ENCODE measurements at places on chromosomes 16 and 17.
A peak's percentile ranks its signal among the peaks of the same experiment; 100 is the strongest.

GRCh38 chr17:6539871-6540270, 16.5 kb downstream of the PITPNM3 start:
- DNase-seq = no peak

- DNase-seq = no peak
Observed at GRCh38 chr17:13582776-13583547, 18.8 kb downstream of the HS3ST3A1 start.

GRCh38 chr17:79837888-79838521, 1.2 kb downstream of the CBX4 start:
- DNase-seq = no peak

- no peak for DNase-seq
Observed at GRCh38 chr17:42120161-42120769, 902 bp downstream of the KAT2A start.

DNA sequence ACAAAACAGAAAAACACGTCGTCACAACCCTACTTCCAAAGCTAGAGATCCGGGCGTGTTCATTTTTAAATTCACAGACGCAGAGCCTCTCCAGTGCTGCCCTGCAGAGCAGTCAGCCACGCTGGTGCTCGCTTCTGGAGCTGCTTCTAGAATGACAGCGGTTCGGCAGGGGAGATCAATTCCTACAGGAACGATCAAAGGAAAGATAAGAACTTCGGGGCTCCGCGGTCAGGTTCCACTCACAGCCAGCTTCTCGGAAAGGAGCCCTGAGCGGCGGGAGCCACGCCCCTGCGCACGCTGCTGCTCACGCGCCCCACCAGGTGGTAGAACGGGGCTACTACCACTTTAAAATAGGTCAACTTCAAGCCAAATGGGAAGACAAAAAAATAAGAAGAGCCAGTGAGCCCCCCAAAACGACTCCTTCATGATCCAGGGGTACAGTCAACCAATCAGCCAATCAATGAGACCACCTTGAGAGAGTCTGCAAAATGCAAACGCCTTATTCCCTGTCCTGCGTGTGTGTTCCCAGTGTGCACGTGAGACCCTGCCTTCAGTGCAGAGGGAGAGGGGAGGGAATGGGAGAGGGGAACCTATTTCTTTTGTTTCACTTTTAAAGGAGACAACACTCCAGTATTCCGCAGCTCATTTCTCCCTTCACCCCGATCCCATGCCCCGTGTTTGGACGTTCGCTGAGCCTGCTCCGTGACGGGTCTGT, 209.7 kb downstream of the RBFOX3 start:
- DNase-seq = peak; percentile 23

GRCh38 chr17:14693382-14693781, 392.5 kb downstream of the HS3ST3B1 start:
- peak; percentile 59 for DNase-seq

DNA sequence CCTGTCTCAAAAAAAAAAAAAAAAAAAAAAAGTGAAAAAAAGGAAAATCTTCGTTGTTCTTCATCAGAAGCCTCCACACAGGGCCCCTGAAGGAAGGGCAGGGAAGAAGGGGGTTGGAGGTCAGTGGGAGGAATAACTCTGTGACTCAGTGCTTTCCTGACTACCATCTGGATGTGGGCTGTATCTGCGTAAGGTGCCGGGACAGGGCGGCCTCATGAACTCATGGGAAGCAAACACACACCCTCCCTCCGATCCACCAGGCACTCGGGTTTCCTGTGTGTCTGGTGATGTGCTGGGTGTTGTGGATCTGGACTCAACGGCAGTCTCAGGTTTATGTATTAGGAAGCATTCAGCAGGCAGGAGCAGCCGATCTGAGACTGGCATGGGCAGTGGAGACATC, 691.6 kb downstream of the WWOX start:
- no peak for DNase-seq

DNA sequence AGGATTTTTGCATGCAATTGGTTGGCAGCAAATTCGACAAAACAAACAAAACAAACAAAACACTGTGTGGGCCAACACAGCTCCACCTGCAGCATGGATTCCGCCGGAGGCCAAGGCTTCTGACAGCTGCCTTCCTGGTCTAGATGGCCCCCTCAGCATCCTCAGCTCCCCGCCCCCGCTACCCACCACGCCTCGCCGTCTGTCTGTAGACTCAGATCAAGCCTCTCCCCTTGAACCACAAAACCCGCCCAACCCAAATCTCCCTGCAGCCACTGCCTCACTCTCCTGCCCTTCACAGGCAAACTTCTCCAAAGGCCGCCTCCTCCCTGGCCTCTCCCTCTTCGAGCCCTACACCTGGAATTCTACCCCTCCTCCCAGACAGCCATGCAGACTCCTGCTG, 57.9 kb downstream of the RTN4RL1 start:
- no peak for DNase-seq

DNA sequence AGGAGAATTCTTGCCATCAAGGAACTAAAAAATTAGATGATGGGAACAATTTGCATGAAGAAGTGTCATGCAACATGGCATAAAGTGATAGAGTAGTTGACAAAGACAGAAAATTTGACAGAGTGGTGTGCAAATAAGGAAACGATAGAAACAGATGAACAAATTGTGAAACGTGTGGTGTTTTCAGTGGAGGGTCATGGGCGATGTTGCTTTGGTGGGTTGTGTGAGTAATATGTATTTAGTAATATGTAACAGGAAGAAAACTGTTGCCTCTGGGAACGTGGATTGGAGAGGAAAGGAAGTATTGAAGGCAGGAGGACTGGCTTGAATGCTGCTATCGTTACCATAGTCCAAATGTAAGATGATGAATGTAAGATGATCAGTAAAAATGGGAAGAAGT, 3.6 kb downstream of the COX10 start:
- DNase-seq = no peak

DNA sequence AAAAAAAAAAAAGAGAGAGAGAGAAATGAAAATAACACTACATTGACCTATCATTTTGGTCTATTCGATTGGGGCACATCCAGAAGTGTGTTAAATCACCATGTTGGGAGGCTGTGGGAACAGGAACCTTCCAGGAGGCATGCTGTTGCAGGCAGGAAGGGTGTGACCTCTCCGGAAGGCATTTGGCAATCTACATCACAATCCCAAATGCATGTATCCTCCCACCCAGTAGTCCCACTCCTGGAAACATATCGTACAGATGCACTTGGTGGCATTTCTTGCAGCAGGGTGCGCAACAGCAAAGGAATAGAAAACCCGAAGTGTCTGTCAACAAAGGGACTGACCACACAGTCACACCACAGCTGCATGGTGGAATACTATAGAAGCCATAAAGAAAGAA, 7.9 kb downstream of the PLLP start:
- no peak for DNase-seq

DNA sequence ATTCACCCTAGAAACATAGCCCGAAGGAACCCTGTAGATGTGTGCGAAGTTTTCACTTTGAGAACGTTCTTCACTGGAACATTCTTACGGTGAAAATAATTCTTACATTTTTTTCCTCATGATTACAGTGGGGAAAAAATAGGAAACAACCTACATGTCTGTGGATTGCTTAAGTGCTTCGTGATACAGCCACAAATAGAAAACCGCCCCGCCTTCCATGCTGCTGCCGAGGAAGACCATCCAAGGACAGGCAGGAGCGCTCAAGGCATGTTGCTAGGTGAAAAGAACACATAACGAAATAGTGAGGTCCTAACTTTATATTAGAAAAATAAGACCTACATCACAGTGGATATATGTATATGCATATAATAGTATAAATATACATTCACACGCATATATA, 78.8 kb downstream of the BMERB1 start:
- no peak for DNase-seq

DNA sequence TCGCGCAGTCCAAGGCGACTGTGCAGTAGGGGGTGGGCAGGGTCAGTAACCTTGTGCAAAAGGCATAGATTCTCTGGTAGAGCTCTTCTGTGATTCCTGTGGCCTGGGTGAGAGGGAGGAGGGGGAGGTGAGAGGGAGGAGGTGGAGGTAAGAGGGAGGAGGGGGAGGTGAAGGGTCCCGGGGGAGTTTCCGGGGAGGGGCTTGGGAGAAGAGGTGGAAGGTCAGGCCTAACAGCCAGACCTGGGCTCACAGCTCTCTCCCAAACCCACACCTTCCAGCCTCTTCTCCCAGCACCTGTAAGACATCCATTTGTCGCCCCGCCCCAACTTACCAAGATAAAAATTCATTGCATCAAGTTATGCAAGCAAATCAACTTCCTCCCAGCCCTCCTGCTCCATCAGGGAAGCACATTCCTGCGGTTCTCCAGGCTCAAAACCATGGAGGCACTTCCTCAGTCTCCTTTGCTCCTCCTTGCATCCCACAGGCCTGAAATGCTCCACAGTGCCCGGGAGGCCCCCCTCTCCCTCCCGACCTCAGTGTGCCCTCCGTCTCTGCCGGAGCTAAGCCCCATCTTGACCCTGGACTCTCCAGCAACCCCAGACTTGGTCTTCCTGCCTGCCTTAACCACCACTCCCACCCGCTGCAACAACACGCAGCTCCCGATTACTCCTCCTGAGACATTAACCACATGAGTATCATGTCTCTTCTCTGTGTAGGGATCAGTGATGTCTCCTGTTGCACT, 30.5 kb downstream of the PIK3R6 start:
- no peak for DNase-seq

GRCh38 chr16:67934306-67935100, 2.1 kb downstream of the PSMB10 start:
- DNase-seq = no peak

Data from GDM1 (cell line).